Hematopoietic multipotent progenitor cell treated with erythropoietin and hydrocortisone succinate and interleukin-3 and kit ligand, for 8 days (in vitro differentiated cells): ENCODE measurements at places on chromosomes 7 and 10.

DNA sequence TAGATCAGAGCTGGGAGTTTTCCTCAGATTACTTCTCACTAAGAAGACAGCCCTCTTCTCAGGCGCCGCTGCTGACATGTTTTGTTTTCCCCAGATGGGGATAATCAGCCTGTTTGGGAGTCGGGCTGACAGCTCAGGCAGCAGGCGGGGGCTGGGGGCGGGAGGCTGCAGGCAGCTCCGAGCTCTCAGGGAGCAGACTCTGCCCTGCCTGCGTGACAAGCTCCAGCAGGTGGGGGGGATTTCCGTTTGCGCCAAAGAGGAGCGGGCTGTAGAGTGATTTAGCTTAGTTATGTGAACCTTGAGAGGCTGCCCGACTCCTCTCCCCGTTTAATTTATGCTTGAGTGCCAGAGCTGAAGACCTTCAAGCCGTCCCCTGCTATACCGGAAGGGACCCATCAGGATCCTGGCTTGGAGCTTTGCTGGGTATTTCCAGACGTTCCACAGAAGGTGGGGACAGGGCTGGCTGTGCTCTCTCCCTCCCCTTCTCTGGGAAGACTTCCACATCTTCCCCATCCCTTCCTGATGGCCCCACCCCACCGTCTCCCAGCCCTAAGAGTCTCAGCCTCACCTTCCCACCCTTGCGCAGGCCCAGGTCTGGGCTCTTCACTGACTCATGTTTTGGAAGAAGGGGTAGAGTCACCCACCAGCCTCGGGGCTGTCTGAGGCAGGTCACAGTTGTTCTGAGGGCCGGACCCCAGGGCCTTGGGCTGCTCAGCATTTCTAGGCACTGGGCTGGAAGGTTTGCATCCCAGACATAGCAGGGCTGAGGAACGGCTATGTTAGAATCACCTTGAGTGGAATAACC is 24.7 kb upstream of the ADCYAP1R1 start:
- no peak for DNase-seq

DNA sequence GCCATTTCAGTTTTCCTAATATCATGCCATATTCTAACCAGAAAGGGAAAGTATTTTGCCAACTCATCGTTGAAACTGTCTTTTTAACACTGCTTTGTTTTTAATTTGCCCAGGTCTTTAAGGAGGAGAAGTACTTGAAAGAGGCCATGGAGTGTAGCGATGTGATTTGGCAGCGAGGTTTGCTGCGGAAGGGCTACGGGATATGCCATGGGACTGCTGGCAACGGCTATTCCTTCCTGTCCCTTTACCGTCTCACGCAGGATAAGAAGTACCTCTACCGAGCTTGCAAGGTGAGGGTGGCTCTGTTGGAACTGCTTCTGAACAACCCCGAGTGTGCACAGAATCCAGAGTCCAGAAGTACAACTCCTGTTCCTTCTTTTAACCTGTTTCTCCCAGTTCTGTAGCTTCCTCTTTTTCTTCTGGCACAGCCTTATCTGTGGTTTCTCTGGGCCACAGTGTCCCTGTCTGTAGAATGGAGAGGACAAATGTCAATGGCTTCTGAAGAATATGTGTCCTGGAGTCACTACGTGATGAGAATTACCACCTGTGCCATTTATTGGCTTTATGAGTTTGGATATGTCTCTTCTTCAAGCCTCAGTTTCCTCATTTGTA is 60.1 kb downstream of the LANCL2 start:
- peak; percentile 54 for DNase-seq

DNA sequence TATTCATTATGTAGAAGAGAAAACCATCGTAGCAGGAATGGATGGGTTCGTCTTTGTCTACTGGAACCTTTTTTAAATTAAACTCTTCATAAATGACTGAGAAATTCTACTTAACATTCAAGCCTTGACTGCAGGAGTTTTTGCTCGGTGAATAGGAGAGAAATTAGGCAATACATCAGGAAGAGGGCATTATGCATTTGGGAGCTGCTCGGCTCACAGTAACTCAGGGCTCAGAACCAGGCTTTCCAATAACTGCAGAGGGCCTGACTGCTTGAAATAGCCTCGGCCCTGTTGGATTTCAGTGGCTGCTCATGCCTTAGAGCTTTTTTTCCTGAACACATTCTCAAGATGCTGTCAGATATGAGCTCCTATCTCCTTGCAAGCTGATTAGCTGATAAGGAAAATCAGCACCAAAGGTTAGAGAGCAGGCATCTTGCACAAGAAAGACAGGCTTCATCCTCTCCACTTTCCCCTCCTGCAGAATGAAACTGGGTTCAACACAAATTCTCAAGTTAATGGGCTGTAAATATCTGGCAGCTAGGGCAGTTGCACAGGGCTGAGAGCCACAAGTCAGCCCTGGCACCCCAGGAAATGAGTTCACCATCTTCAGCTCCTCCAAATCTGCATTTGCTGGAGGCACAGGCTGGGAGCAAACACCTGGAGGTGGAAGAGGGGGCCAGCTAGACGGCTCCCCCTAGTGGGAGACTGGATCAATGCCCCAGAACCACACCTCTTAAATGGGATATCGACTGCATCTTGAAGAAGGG is 24.3 kb downstream of the TECTB start:
- peak; percentile 50 for DNase-seq

DNA sequence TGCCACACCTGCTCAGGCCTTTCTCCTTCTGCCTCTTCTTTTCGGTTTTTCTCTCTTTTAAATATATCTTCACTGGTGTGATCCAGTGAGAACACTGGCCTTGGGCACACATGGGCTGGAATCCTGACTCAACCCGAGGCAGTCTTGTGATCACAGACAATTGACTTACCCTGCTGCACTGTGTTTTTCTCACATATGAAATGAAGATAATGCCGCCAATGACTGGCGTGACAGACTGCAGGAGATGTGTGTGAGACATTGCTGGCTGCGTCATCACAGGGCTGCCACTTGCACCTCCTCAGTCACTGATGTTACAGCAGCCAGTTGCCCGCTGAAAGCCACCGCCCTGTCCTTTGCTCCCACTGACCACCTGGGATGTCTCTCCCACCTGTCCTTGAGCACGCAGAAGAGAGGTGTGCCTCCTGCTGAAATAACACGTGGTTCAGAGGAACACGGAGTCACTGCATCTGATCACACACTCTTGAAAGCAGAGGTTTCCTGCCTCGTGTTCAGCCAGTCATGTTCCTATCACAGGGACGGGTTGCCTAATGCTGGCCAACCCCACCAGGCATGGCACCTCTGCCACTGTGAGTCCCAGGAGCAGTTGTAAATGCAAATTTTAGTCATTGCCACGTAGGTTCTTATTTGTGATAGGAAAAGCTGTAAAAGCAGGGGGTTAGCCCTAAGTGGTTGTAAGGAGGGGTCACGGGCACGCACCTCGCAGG is 124.6 kb upstream of the LANCL2 start:
- no peak for DNase-seq

DNA sequence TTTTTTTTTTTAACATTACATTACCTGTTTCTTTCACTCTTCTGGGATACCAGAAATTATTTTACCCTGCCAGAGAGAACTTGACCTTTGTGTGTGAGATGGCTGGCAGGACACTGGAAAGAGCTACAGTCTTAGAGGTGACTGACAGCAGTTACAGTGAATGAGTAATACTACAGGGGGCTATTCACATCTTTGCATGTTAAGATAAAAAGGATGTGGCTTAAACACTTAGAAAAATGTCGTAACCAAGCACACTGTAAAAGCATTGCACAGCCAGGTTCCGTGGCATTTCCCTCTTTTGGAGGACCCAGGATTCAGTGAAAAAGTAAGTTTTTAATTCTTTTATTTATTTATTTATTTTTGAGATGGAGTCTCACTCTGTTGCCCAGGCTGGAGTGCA is 18.8 kb upstream of the TBC1D12 start:
- DNase-seq, result no peak

GRCh38 chr10:78898341-78899097 is 170.2 kb upstream of the ZMIZ1 start:
- no peak for DNase-seq

- no peak for DNase-seq
These were observed 102.9 kb upstream of the PHYHIPL start for GRCh38 chr10:59073456-59074053.

GRCh38 chr7:25716421-25716820 is 435.6 kb upstream of the NFE2L3 start:
- no peak for DNase-seq

DNA sequence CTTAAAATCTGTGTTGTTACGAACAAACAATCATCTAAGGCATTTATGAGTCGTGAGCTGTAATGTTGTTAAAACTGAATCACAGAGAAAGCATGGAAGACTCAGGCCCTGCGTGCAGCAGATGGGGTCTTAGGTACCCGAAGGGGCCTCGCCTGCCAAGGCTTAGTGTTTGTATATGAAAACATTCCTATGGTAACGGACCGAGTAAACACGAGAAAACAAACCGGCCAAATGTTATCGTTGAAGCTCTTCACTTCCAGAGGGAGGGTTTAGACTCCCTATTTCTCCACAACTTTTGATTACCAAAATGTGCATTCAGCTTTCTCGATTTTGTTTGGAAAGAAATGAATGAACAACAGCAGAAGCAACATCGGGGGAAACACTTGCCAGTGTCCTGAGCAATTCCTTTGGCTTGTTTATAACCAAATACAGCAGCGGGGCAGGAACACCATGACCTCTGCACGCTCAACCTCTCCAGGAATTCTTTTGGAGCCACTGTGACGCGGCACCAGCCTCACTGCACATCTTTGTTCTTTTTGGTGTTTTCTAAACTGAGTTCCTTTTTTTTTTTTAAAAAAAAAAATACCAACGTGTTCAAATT is 121.6 kb upstream of the KLF6 start:
- DNase-seq, result no peak

DNA sequence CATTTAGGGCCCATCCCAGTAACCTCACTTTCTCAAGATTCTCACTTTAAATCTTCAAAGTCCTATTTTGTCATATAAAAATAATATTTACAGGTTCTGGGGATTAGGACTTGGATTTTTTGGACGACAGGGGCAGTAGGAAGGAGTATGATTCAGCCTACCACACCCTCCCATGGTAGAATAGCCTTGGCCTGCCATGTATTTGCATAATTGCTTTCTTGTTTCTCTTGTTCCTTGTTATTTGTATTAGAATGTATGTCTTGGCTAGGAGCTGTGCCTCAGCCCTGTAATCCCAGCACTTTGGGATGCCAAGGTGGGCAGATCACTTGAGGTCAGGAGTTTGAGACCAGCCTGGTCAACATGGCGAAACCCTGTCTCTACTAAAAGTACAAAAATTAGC is 92.5 kb downstream of the ELAPOR2 start:
- no peak for DNase-seq

- DNase-seq, result no peak
These were observed 34.6 kb upstream of the ZNF273 start for GRCh38 chr7:64868499-64868898.

DNA sequence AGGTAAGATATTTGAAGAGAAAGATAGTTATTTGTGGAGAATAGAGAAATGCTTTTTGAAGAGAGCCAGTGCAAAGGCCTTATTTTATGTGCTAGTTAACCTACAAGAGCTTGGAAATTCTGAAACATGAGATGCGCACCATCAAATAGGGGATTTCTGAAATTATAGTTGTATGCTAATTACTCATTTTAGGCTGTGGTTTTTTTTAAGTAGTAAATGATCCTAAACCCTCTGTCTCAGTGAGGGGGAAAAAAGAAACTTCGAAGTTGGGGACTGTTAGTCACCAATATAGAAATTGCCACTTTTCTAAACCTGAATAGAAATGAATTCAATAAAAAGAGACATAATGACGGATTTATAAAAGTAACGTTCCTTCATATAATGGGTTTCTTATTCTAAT is 119.3 kb upstream of the MDFIC start:
- no peak for DNase-seq

GRCh38 chr7:5382281-5382892 is 41.2 kb downstream of the TNRC18 start:
- peak; percentile 43 for DNase-seq
